Left ventricle myocardium superior (tissue), 1 donor: ENCODE measurements at places on chromosomes 16 and 17. TPM values are rescaled to one million over a fixed set of nuclear protein-coding genes. Genes with fewer than 3 reads are reported as not detected.

KRTAP3-1 gene
- not detected for total RNA-seq

AGRP gene
- not detected for total RNA-seq

- DNase-seq, result no peak
These were observed 225.4 kb downstream of the SEC14L1 start for GRCh38 chr17:77366206-77366557.

- no peak for DNase-seq
These were observed 11.6 kb downstream of the COPZ2 start for GRCh38 chr17:48025904-48026501.

GRCh38 chr17:50944054-50944901 is 78.1 kb upstream of the TOB1 start:
- DNase-seq, result peak; percentile 89

- DNase-seq, result peak; percentile 60
These were observed 4.8 kb downstream of the DHODH start for GRCh38 chr16:72013389-72013788.

DNA sequence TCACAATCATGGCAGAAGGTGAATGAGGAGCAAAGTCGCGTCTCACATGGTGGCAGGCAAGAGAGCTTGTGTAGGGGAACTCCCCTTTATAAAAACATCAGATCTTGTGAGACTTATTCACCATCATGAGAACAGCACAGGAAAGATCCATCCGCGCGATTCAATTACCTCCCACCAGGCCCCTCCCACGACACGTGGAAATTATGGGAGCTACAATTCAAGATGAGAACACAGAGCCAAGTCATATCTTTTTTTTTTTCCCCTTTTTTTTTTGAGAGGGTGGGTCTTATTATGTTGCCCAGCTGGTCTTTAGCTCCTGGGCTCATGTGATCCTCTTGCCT is 60.0 kb downstream of the RPTOR start:
- DNase-seq, result no peak
